Spinal cord (tissue), 10 donors: ENCODE measurements at places on chromosomes 2 and 18. TPM values are rescaled to one million over a fixed set of nuclear protein-coding genes. Genes with fewer than 3 reads are reported as not detected.

Gene ANKRD62
- polyA plus RNA-seq = 0.08 TPM

Gene EML6
- polyA plus RNA-seq = 17.0 TPM

Gene GPBAR1
- 0.74 TPM for polyA plus RNA-seq

- H3K4me1 ChIP-seq = no peaks in the 10 kb centered on the region
- no peak overlapping the region for H3K27ac ChIP-seq
- DNase-seq = no peak
- no peaks in the 10 kb centered on the region for H3K27me3 ChIP-seq
- H3K36me3 ChIP-seq = no peaks in the 10 kb centered on the region
Observed at GRCh38 chr2:62119311-62119974, 76.5 kb upstream of the B3GNT2 start.

DNA sequence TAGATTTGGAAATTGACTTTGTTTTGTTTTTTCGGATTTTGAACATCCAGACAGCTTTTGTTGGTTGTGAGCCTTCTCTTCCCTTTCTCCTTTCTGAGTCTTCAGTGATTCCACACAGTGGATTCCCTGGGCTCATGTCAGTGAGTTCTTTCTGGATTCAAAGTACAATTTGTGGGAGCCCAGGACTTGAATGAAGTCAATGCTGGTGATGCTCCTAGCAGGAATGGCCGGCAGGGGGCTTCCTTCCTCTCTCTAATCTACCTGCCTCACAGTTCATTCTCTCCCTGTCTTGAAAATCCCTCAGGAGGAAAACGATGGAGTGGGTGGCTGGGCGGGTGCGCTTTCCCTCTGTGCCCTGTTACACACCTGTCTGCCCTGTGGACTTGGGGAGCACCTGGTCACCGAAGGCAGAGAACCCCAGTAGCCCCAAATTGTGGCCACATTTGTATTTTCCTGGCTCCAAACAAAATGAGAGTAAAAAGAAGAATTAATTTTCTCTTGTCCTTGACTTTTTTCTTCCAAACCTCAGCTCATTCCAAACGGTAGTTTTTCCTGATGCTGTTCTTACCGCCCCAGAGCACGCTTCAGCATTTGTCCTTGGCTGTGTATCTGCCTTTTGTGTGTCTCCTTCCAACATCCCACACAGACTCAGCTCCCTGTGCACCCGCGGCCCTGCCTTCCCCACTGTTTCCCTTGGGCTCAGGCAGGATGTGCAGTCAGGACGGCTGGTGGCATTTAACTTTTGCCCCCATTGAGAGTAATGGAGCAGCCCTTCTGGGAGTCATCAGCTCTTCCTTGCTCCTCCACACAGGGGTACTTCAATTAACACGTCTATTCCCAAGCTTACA, 86.6 kb downstream of the MARCO start:
- DNase-seq = no peak
- H3K27ac ChIP-seq = no peak overlapping the region
- H3K4me1 ChIP-seq = no peaks in the 10 kb centered on the region
- no peaks in the 10 kb centered on the region for H3K36me3 ChIP-seq
- no peaks in the 10 kb centered on the region for H3K27me3 ChIP-seq
- no peak overlapping the region for H3K4me3 ChIP-seq

Gene IGFBP2
- polyA plus RNA-seq = 259 TPM

Gene RUFY4
- polyA plus RNA-seq = 0.67 TPM

GRCh38 chr2:214765180-214765579, 44.3 kb downstream of the BARD1 start:
- DNase-seq = no peak
- H3K27ac ChIP-seq = no peak overlapping the region
- H3K4me1 ChIP-seq = no peaks in the 10 kb centered on the region
- no peaks in the 10 kb centered on the region for H3K27me3 ChIP-seq
- no peak overlapping the region for H3K4me3 ChIP-seq

Gene RAB6C
- 3.8 TPM for polyA plus RNA-seq

GRCh38 chr2:111015283-111015995, 105.3 kb upstream of the BCL2L11 start:
- peak; percentile 84 for DNase-seq
- H3K4me3 ChIP-seq = no peak overlapping the region
- H3K27ac ChIP-seq = no peak overlapping the region
- no peaks in the 10 kb centered on the region for H3K4me1 ChIP-seq
- no peaks in the 10 kb centered on the region for H3K27me3 ChIP-seq
- no peaks in the 10 kb centered on the region for H3K36me3 ChIP-seq

Gene ANTXR1
- 47.8 TPM for polyA plus RNA-seq

DNA sequence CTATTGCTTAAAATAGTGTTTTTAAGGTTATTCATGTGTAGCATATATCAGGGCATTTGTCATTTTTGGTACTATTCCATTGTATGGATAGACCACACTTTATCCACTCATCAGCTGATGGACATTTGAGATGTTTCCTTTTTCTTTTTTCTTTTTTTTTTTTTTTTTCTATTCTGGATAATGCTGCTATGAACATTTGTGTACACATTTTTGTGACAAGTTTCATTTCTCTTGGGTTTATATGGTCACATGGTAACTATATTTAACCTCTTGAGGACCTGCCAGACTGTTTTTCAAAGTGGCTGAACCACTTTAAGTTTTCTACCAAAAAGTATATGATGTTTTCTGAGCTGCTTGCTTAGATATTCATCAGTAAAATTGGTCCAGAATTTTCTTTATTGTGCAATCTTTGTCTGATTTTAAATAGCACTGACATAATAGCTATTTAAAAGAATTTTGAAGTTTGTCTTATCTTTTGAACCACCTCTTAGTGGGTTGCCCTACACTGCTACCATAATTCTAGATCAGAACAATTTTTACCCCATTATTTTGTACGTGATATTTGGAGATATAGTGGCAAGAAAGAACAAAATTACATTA, 219.4 kb upstream of the SIX3 start:
- DNase-seq = no peak

DNA sequence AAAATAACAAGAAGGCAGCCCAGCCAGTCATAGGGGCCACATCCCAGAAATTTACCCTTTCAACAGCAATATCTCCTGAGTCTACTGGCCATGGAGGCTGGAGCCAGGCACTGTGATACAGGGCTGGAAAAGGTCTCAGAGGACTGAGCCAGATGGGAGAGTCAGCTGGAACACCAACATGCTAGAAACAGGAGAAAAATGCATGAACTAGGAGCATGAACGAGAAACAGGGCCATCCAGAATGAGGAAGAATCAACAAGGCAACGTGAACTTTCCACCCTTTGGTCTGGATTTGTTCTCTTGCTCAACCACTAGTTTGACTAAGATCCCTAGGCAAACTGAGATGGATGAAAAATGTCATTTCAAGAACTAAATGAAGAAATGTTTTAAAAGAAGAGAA, 13.1 kb downstream of the PID1 start:
- H3K27ac ChIP-seq = no peak overlapping the region
- no peaks in the 10 kb centered on the region for H3K4me1 ChIP-seq
- H3K36me3 ChIP-seq = no peaks in the 10 kb centered on the region

DNA sequence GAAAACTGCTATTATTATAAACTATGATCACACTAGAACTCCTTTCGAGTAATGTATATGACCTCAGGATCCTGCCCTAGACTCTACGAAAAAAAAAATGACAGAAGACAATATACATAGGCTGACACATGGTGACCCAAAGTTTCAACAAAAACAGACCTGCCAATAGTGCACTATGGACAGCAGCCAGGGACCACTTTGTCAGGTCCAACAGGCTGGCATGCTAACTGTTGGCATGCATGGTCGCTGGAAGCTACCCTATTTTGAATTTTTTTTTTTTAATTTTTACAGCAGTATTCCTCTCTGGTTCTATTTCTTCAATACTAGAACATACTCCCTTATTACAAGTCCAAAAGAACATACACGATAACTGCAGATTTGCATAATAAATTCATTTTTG, 38.1 kb downstream of the REV1 start:
- H3K4me3 ChIP-seq = no peak overlapping the region
- no peaks in the 10 kb centered on the region for H3K27me3 ChIP-seq
- H3K36me3 ChIP-seq = peaks cover 21% of the 10 kb centered on the region
- no peak overlapping the region for H3K27ac ChIP-seq
- no peaks in the 10 kb centered on the region for H3K4me1 ChIP-seq

Gene EVX2
- 0.74 TPM for polyA plus RNA-seq

DNA sequence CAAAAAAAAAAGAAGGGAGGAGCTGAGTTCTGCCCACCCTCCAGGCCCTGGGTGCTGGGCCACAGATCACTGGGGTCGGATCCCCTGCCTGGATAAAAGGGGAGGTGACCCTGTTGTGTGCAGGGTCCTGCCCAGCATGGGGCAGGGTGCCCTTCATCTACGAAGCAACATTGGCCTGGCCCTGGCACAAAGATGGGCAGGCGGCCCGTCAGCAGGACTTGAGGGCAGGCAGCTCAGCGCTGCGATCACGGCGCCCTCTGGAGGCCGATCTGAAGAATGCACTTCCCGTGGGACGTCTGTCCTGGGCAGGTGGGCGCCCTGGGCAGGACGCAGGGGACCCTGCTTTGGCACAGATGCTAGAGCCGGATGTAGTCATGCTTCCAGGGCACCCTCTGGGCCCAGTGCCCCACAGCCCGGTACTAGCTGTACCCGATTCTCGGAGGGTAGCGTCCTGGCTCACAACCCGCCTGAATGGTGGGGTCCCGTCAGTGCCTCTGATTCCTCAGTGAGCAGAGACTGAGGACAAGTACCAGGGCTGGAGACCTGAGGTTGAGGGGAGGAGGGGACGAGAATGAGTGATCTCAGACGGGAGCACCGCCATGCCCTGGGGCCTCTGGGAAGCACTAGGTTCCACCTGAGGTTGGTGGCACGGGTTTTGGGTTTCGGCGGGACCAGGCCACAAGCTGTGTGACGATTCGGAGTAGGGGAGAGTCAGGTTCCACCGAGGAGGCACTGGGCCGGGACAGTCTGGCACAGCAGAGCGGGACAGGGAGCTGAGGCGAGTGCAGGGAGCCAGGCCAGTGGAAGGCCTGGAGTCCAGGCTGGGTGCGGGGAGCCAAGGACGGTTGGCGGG, 18.0 kb downstream of the ARID5A start:
- no peaks in the 10 kb centered on the region for H3K27me3 ChIP-seq
- no peak overlapping the region for H3K4me3 ChIP-seq
- H3K4me1 ChIP-seq = peaks cover 7% of the 10 kb centered on the region
- DNase-seq = peak; percentile 74

Gene ANKRD30BL
- polyA plus RNA-seq = 5.0 TPM

DNA sequence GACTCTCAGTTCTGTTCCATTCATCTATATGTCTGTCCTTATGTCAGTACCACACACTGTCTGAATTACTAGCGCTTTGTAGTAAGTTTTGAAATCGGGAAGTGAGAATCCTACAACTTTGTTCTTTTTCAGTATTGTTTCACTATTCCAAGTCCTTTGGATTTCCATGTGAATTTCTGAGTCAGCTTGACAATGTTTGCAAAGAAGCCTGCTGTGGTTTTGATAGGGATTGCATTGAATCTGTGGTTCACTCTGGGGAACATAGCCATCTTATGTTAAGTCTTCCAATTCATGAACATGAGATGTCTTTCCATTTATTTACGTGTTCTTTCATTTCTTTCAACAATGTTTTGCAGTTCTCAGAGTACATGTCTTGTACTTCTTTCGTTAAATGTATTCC, 15.0 kb downstream of the SLC3A1 start:
- DNase-seq = no peak
- H3K36me3 ChIP-seq = no peaks in the 10 kb centered on the region
- H3K4me3 ChIP-seq = no peak overlapping the region
- no peaks in the 10 kb centered on the region for H3K4me1 ChIP-seq

Gene ASPRV1
- 7.7 TPM for polyA plus RNA-seq

Gene SULT1C2
- polyA plus RNA-seq = 2.8 TPM

DNA sequence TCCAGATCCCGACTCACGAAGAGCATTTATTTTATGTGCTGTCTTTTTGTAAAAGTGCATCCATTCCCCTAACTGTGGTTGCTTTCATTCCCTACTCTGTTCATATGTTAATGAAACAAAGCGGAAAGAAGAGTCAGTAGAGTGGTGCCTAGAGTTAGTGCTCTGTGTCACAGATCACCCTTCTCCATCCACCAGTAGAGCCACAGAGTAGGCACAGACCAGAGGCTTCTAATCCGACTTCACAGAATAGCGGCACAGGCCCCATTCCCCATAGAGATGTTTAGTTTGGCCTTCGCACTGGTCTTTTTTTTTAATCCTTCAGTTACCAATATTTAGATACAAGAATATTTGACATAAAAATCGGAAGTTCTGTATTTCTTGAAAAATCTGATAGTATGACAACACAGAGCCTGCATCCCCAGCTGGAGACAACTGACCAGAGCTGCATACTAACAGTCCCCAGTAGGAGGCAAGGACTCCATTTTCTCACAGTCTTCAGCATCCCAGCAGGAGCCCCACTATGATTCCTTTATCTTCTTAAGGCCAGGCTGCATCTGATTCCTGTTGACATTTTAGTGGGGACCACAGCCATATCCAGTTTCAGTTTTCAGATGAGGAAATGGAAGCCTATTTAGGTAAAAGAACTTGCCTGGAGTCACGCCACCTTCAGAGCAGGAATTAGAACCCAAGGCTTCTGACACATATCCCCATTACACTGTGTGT, 7.0 kb downstream of the G6PC2 start:
- no peak overlapping the region for H3K4me3 ChIP-seq
- DNase-seq = no peak
- no peaks in the 10 kb centered on the region for H3K36me3 ChIP-seq
- no peak overlapping the region for H3K27ac ChIP-seq
- H3K4me1 ChIP-seq = peaks cover 5% of the 10 kb centered on the region
- H3K27me3 ChIP-seq = no peaks in the 10 kb centered on the region

- no peak overlapping the region for H3K27ac ChIP-seq
- no peaks in the 10 kb centered on the region for H3K36me3 ChIP-seq
- no peak overlapping the region for H3K4me3 ChIP-seq
- no peak for DNase-seq
- no peaks in the 10 kb centered on the region for H3K27me3 ChIP-seq
Observed at GRCh38 chr18:42707080-42707479, 408.4 kb downstream of the RIT2 start.

- no peaks in the 10 kb centered on the region for H3K4me1 ChIP-seq
- DNase-seq = no peak
- no peaks in the 10 kb centered on the region for H3K36me3 ChIP-seq
- no peaks in the 10 kb centered on the region for H3K27me3 ChIP-seq
Observed at GRCh38 chr18:43389163-43389562, 111.9 kb upstream of the SYT4 start.

Gene PTPRN
- 88.1 TPM for polyA plus RNA-seq

DNA sequence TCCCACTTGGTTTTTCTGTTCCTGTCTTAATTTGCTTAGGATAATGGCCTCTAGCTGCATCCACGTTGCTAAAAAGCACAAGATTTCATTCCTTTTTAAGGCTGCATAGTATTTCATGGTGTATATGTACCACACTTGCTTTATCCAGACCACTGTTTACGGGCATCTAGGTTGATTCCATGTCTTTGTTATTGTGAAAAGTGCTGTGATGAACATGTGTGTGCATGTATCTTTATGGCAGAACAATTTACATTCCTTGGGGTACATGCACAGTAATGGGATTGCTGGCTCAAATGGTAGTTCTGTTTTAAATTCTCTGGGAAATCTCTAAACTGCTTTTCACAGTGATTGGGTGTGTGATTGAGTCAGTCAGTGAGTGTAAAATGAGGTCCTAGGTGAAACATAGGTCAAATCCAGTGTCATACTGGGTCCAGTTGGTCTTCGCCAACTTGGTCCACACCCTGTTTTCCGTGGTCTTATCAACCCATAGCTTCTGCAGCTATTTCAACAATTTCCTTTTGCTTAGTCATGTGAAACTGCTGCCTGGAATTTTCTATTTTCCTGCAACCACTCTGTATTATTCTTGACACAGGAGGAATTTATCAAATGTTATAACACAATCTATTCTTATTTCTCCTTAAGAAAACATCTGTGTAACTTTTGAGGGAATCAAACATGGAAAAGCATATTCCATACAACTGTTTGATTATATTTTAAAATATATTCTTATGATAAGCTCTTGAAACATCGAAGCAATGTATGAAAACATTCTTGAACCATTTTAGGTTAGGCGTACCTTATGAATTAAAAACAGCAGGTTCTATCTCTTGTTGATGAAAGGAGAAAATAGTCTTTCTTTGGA, 82.9 kb downstream of the ADCYAP1 start:
- no peak for DNase-seq
- no peak overlapping the region for H3K27ac ChIP-seq
- H3K36me3 ChIP-seq = no peaks in the 10 kb centered on the region
- H3K27me3 ChIP-seq = no peaks in the 10 kb centered on the region
- H3K4me1 ChIP-seq = peaks cover 4% of the 10 kb centered on the region
